ENCODE measurements at places on chromosomes 3 and 15.
A peak's percentile ranks its signal among the peaks of the same experiment; 100 is the strongest.

DNA sequence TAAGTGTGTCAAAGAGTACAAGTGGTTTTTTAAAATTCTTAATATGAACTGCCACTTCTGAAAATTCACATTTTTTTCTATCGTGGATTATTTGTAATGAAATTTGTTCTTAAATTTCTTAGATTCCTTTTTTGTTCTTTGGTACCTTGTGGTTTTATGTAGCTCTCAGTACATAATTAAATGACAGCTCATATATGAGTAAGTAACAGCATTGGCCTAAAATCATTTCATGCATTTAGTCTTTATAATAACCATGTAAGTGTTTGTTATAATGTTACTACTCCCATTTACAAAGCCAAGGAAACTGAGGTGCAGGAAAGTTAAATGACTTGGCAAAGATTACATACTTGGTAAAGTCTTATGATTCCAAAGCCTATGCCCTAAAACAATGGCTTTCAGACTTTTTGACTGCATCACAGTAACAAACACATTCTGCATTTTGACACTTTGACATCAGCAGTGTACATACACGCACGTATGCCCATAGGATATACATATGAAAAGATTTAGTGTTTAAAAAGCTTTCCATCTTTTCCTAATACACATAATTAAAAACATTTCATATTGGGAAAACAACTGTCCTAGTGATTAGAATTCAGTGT, 14.9 kb downstream of the SPRED1 start:
- no peak for DNase-seq

DNA sequence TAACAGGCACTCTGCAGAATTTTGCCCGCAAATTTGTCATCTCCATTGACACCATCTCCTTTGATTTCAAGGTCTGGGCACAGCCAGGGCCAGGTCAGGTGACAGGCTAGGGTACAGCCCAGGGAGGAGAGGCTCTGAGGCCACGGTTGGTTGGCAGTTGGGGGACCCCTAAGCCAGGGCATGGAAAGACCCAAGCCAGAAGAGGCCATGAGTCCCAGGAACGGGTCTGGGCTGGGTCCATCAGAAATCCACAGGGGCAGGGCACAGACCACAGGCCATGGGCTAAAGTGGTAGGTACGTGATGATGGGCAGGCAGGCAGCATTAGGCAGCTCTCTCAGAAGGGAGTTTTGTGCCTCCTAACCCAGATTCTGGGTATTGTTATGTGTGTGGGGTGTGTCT, 45.8 kb downstream of the SEMA3G start:
- DNase-seq: no peak

- no peak for DNase-seq
These were observed 43.0 kb upstream of the KY start for GRCh38 chr3:134693804-134694203.

DNA sequence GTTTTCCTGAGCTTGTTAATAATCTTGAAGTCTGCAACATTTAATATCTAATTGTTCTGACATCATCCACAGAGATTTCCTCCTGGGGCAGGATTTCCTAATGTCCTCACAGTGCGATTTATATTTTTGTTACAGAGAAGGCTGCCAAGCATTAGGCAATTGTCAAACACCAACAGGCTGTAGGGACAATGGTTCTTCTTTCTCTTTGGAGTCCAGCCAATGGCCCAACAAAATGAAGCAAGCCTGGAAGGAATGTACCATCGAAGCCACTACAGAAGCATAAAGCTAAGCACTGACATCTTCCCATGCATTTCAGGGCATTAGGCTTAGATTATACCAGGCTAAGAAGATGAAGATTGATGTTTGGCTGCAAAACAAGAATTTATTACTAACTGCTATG, 173.0 kb upstream of the FRMD4B start:
- peak; percentile 75 for DNase-seq

- DNase-seq: no peak
These were observed 15.0 kb downstream of the INTS14 start for GRCh38 chr15:65595960-65596359.

DNA sequence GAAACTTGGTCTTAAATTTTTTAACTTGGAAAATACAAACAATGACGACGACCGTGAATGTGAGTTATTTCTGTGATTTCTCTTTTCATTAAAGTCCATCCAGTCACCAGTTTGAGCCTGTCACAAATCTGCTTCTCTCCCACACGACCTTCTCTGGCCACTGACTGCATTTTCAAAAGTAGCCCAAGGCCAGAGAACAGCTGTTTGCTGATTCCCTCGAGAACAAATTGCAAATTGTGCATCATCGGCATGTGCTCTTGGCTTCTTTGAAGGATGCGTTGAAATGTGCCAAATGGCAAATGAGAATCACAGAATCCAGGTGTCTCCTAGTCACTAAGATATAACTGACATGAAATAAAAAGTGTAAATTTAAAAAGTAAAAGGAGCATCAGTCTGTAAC, 106.4 kb downstream of the AQP9 start:
- no peak for DNase-seq

DNA sequence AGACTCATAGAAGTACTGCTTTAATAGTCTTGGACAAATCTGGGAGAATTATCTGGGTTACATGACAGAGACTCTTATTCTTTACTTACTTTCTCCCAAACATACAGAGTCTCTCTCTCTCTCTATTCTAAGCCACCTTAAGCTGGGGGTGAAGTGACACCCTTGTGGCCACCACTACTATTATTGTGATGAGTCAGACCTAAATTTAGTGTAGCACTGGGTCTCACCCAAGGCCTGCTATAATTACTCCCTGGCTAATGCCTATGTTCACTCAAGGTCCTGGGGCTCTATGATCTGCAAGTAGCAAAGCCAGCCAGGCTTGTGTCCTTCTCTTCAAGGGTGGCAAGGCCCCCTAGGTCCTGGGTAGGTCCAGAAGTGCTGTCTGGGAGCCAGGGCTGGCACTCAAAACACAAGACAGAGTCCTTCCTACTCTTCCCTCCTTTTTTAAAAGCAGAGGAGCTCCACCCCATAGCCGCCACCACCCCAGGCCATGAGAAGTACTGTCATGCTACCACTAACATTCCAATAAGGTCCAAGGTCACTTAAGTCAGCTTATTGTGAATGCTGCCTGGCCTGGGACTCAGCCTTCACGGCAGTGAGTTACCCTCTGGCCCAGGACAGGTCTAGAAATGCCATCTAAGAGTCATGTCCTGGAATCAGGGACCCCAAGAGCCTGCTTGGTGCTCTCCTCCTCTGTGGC, 183.6 kb downstream of the POLQ start:
- DNase-seq: no peak

DNA sequence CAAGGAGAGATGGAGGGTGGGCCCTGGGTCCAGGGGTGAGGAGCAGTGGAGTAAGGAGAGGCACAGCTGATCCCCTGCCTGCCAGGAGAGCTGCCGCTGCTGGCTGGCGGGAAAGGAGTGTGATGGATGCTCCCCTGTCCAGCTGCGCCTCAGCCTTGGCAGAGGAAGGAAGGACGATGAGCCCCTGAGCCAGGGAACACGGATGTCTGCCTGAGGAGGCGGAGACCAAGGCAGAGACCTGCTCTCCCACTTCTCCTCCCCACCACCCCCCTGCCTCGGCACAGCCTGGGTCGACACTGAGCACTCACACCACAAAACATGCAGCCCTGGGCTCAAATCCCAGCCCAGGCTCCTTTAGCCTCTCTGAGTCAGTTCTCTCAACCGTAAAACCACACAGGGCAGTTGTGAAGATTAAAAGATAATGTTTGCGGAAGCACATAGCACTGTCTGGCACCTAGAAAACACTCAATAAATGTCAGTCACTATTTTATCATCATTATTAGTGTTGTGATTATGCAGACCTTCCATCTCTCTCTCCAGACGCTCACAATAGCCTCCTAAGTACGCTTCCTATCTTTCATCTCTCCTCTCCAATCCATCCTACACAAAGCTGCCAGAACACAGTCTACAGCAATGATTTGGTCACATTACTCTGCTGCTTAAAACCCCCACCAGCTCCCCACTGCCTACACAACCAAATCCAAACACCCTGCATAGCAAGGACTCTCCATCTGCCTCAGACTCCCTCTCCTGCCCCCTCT, 52.2 kb downstream of the SEMA5B start:
- DNase-seq: no peak
